ENCODE measurements at places on chromosomes 2 and 18. TPM values are rescaled to one million over a fixed set of nuclear protein-coding genes. Genes with fewer than 3 reads are reported as not detected.
A peak's percentile ranks its signal among the peaks of the same experiment; 100 is the strongest.

- peak; percentile 46 for DNase-seq
Observed at GRCh38 chr2:26274058-26274613, 29.4 kb downstream of the HADHB start.

Gene ANO7
- 0.91 TPM for polyA plus RNA-seq

Gene GPR45
- not detected for polyA plus RNA-seq

Gene SERPINB3
- 0.07 TPM for polyA plus RNA-seq

DNA sequence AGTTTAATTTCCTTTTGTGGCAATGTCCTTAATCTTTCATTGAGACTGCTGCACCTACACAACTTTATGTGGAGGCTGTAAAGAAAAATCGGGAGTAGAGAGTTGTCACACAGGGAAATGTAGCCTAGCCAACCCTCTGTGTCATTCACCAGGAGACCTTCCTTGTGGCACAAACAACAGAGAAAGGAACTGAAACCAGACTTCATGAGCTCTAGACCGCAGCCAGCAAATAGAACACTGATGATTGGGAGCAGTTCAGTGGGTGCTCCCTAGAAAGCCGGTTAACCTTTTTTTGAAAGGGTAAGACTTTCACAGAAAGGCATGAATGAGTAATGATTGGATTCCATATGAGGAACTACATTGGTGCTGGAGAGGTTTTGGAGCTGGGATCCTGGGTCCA lies 1752.4 kb upstream of the CELF4 start:
- no peak for DNase-seq

Gene MAB21L4
- polyA plus RNA-seq: not detected

Gene ASXL3
- polyA plus RNA-seq: 0.69 TPM

DNA sequence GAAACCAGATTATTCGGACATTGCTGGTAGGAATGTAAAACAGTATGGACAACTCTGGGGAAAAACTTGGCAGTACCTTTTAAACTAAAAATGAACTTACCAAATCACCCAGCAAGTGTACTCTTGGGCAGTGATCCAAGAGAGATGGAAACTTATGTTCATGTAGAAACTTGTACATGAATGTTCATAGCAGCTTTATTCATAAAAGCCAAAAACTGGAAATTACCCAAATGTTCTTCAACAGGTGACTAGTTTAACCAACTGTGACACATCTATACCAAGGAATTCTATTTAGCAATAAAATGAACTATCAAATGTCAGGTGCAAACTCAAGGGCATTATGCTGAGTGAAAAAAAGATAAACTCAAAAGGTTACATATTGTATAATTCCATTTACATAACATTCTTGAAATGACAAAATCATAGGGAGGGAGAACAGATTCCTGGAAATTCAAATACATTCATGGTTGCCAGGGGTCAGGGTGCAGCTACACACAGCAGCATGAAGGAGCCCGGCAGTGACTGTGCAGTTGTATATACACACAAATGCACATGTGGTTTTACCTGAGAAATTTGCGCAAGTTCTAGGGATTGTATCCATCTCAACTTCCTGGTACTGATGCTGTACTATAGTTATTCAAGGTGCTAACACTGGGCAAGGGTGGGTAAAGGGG lies 3.5 kb upstream of the RNU4ATAC start:
- DNase-seq: no peak
